ENCODE measurements at places on chromosomes 6 and 20. TPM values are rescaled to one million over a fixed set of nuclear protein-coding genes. Genes with fewer than 3 reads are reported as not detected.

DNA sequence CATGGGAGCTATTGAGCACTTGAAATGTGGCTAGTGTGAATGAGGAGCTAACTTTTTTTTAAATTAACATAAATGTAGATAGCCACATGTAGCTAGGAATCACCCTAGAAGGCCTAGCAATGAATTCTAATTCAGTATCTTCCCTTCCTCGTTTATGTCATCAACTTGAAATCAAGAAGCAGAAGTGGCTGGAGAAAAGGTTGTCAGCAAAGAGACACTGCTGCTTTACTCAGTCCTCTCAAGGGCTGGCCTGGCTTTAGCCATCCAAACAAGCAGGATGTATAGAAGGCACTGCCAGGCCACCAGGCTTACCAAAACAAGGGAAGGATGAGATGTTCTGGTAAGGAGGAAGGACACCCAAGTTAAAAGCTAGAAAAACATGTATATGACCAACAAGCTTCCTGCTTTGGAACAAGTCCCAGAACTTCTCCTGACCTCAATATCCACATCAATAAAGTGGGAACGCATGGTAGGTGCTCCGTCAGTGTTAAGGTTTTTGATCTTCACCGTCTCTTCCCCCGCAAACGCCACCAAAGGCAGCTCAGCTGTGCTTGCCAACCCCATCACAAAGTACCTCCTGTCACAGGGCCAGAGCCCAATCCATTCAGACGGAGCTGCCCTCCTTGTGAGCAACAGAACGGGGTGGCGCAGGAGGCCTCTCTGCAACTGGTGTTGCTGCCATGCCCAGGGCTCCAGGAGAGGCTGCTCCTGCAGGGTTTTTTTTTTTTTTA lies 235.8 kb upstream of the RIN2 start:
- DNase-seq, result no peak

DNA sequence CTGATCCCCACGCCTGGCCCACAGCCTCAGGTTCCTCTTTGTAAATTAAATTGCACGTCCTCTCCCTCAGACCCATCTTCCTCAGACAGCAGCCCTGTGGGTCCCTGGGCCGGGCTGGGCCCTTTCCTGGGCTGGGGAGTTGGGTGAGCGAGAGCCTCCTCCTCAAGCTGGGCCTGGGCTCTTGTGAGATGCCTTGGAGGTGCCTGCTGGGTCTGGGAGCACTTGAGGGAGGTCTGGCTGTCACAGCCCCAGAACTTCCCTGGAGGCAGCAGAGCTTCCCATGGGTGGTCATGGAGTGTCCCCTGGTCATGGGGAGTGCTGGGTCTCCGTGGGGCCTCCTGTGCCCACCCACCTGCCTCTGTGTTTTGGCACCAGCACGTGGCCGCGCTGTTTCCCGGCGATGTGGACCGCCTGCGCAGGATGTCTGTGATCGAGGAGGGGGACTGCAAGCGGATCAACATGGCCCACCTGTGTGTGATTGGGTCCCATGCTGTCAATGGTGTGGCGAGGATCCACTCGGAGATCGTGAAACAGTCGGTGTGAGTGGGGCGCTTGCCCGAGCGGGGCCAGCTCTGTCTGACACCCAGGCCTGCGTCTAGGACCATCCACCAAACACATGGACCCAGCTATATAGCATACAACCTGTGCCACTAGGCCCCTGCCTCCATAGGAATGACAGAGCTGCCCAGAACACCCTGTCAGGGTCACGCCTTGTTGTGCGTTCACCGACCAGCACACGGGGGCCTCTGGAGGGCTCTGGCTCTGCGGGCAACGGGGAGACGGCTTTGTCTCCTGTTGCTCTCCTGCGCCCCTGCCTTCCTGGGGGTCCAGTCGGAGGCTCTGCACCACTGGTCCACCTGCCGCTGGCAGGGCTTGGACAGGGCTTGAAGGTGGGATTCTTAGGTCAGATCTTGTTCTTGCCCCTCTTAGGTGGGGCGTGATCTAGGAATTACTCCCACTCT lies 33.0 kb downstream of the PYGB start:
- DNase-seq, result no peak

DNA sequence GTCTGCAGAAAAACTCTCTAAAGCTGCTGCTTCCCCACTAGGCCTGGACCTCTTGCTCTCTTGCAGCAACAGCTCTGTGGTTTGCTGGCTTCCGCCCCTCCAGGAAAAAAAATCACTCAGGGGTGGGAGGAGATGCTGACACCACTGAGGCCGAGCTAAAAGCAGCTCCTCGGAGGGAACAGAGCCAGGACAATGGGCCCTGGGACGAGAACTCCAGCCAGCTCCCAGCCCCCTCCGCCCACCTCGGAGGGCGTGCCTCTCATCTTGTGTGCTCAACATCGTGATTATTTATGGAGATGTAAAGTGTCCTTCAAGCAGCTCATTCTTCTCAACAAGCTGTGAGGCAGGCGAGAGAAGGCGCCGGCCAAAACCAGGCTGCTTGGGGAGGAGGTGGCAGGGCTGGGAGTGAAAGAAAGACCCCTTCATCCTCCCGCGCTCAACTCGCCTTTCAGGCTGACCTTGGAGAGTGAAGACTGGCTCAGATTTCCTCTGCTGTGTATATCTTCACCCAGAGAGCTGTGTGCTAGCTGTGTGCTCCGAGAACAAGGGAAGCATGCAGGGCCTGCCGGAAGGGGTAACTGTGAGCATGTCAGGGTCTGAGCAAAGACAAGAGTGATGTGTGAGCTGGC lies 53.5 kb upstream of the LRFN2 start:
- peak; percentile 66 for DNase-seq

GRCh38 chr6:56649053-56649769 lies 6.5 kb upstream of the DST start:
- no peak for DNase-seq

GRCh38 chr6:31842053-31842452 lies 14.5 kb downstream of the HSPA1B start:
- no peak for DNase-seq

DNA sequence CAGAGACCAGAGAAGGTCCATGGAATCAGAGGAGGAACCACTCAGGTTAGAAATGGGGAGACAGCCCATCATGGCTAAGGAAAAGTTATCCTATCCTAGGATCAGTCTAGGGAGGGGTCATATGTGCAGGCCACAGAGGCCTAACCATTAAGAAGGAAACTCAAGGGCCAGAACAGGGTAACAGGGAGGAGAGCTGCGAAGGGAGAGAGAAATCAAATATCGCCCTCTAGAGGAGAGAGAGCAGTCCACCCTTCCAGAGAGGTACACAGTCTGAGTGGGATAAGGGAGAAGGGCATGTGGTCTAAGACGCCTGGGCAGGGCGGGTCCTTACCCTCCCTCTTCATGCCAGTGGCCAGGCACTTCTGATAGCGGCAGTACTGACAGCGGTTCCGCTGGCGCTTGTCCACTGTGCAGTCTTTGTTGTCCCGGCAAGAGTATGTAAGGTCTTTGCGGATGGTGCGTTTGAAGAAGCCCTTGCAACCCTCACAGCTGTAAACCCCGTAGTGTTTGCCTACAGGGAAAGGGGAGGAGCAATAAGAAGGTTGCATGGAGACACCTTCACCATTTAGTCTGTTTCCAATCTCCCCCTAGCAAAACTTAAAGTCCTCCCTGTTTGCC lies 2.9 kb downstream of the RXRB start:
- DNase-seq, result peak; percentile 54

DAAM2 gene
- not detected for total RNA-seq

NUDT3 gene
- 13.3 TPM for total RNA-seq

SLC32A1 gene
- total RNA-seq, result not detected

Data from activated CD4-positive, alpha-beta T cell treated with anti-CD3 and anti-CD28 coated beads, Interleukin-2, amount 10 ng/mL, durations not matched to agents 7 days and 5 days (primary cell).